Activated effector memory CD4-positive, alpha-beta T cell treated with Interleukin-2 at 50 U/mL for 16 hours (primary cell): ENCODE measurements at places on chromosomes 7 and 10.

GRCh38 chr10:119384127-119384526, 158.4 kb downstream of the RGS10 start:
- DNase-seq = no peak

GRCh38 chr10:125021686-125022344, 79.9 kb downstream of the ZRANB1 start:
- DNase-seq = no peak

- DNase-seq = no peak
Measured at GRCh38 chr7:78213402-78213801, 414.8 kb downstream of the PHTF2 start.

GRCh38 chr7:18654709-18655108, 159.2 kb downstream of the HDAC9 start:
- DNase-seq = no peak

GRCh38 chr7:404812-405488, 114.7 kb downstream of the PDGFA start:
- DNase-seq = no peak

- DNase-seq = no peak
Measured at GRCh38 chr7:116981939-116982338, 28.6 kb downstream of the ST7 start.

DNA sequence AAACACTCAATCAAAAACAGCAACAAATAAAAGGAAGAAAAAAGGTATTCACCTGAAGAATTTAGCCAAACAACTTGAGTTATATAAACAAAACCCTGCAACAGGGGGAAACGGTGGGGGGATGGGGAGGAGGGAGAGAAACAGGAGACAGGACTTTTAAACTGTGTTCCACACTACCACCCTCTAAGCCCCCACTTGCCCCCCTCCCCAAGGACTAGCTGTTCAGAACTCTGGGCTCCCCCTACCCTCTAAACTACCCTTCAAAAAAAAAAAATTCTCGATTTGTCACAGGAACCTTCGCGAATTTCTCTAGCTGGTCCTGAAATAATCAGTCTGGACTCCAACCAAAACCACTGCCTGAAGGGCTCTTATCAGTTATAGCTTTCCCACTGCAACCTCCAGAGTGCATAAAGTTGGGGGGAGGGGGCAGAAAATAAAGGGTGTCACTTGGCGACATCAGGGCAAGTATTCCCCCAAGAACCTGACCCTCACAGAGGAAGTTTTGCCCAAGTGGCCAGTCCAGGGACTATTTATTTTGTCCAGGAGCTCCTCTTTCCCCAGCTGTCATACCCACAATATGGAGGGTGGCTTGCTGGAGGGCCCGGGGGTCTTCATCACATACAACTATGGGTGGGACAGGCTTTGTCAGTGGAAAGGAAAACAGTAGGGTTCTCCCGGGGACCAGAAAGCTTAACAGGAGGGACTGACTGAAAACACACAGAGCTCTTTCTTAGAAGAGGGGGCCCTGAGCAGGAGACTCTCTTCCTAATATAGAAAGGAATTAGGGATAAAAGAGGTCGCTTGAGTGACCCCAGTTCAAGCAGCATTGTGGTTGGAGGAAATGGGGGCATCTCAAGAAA, 1.3 kb downstream of the UBE2H start:
- no peak for DNase-seq

GRCh38 chr7:120307991-120308545, 35.1 kb downstream of the KCND2 start:
- DNase-seq = no peak

DNA sequence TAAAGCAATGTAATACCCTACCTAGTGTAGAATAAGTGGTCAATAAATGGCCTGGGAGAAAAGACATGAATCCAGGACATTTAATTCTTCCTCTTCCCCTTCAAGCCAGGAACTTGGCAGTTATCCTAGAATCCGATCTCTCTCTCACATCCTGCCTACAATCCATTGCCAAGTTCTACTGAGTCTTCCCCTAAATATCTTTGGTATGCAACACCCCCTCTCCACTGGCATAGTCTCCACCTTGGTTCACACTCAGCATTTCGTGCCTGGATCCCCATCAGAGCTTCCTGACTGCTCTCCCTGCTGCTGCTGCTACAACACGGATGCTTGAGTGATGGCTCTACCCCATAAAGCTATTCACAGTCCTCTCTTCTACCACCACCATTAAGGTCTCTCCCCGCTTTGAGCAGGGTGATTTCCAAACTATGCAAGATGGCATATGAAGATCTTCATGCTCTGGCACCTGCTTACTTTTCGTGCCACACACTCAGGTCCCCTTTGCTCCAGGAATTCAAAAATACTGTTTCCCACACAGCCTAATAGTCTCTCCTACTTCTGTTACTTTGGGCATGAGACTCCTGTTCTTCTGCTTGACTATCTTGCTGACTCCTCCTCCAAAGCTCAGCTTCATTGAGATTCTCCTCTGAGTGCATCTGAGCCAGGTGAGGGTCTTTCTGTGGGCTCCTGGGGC, 4.8 kb downstream of the ANK3 start:
- DNase-seq = no peak

- no peak for DNase-seq
Measured at GRCh38 chr10:129670124-129670523, 203.1 kb downstream of the MGMT start.

- no peak for DNase-seq
Measured at GRCh38 chr7:36129048-36129534, 24.0 kb upstream of the EEPD1 start.
